ENCODE measurements at places on chromosomes 12 and 14. TPM values are rescaled to one million over a fixed set of nuclear protein-coding genes. Genes with fewer than 3 reads are reported as not detected.
A peak's percentile ranks its signal among the peaks of the same experiment; 100 is the strongest.

Gene PUS1
- polyA plus RNA-seq, result 25.8 TPM

Gene LTBP2
- 40.7 TPM for polyA plus RNA-seq

Gene FIGNL2
- polyA plus RNA-seq, result not detected

Gene PTGER2
- 0.28 TPM for polyA plus RNA-seq

Gene SERPINA1
- 0.71 TPM for polyA plus RNA-seq

- no peaks in the 10 kb centered on the region for H3K27me3 ChIP-seq
- H3K27ac ChIP-seq, result peak overlapping the region; percentile 47
- H3K4me3 ChIP-seq, result no peak overlapping the region
- no peaks in the 10 kb centered on the region for H3K36me3 ChIP-seq
Measured at GRCh38 chr12:94660436-94660835, 10.1 kb upstream of the TMCC3 start.

GRCh38 chr12:87200289-87200979 lies 828.8 kb downstream of the C12orf50 start:
- no peak for DNase-seq
- H3K27ac ChIP-seq, result no peak overlapping the region
- H3K27me3 ChIP-seq, result no peaks in the 10 kb centered on the region
- H3K36me3 ChIP-seq, result no peaks in the 10 kb centered on the region
- H3K4me1 ChIP-seq, result no peaks in the 10 kb centered on the region

- no peaks in the 10 kb centered on the region for H3K36me3 ChIP-seq
- no peaks in the 10 kb centered on the region for H3K4me1 ChIP-seq
- H3K27ac ChIP-seq, result no peak overlapping the region
Measured at GRCh38 chr12:15688202-15688736, 100.9 kb downstream of the EPS8 start.

GRCh38 chr14:61346221-61346620 lies 24.8 kb downstream of the PRKCH start:
- no peak overlapping the region for H3K4me3 ChIP-seq
- peaks cover 34% of the 10 kb centered on the region for H3K4me1 ChIP-seq
- H3K36me3 ChIP-seq, result no peaks in the 10 kb centered on the region

- no peak overlapping the region for H3K27ac ChIP-seq
- no peaks in the 10 kb centered on the region for H3K36me3 ChIP-seq
- peaks cover 6% of the 10 kb centered on the region for H3K27me3 ChIP-seq
- no peaks in the 10 kb centered on the region for H3K4me1 ChIP-seq
- DNase-seq, result no peak
Measured at GRCh38 chr12:3557116-3557697, 66.2 kb downstream of the PRMT8 start.

- H3K4me3 ChIP-seq, result peak overlapping the region; percentile 85
- H3K4me1 ChIP-seq, result peaks cover 27% of the 10 kb centered on the region
- DNase-seq, result no peak
- peak overlapping the region; percentile 90 for H3K27ac ChIP-seq
- no peaks in the 10 kb centered on the region for H3K27me3 ChIP-seq
Measured at GRCh38 chr12:92928421-92928961, 604 bp downstream of the EEA1 start.
